ENCODE measurements at places on chromosomes 2 and 18.

- no peak for DNase-seq
Observed at GRCh38 chr2:191824398-191824797, 22.5 kb downstream of the CAVIN2 start.

GRCh38 chr2:4937550-4937949 lies 754.6 kb upstream of the SOX11 start:
- no peak for DNase-seq

DNA sequence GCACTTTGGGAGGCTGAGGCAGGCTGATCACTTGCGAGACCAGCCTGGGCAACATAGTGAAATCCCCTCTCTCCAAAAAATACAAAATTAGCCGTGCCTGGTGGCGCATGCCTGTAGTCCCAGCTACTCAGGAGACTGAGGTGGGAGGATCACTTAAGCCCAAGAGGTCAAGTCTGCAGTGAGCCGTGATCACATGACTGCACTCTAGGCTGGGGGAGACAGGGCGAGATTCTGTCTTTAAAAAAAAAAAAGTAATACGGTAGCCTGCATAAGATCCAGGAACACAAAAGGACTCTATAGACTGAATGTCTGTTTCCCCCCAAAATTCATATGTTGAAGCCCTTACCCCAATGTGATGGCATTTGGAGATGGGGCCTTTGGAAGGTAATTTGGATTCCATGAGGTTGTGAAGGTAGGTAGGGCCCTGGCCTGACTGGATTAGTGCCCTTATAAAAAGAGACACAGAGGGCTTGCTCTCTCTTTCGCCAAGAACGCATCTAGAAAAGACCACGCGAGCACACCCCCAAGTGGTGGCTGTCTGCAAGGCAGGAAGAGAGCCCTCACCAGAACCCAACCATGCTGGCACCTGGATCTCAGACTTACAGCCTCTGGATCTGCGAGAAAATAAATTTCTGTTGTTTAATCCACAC lies 17.0 kb downstream of the MBOAT2 start:
- DNase-seq: no peak

DNA sequence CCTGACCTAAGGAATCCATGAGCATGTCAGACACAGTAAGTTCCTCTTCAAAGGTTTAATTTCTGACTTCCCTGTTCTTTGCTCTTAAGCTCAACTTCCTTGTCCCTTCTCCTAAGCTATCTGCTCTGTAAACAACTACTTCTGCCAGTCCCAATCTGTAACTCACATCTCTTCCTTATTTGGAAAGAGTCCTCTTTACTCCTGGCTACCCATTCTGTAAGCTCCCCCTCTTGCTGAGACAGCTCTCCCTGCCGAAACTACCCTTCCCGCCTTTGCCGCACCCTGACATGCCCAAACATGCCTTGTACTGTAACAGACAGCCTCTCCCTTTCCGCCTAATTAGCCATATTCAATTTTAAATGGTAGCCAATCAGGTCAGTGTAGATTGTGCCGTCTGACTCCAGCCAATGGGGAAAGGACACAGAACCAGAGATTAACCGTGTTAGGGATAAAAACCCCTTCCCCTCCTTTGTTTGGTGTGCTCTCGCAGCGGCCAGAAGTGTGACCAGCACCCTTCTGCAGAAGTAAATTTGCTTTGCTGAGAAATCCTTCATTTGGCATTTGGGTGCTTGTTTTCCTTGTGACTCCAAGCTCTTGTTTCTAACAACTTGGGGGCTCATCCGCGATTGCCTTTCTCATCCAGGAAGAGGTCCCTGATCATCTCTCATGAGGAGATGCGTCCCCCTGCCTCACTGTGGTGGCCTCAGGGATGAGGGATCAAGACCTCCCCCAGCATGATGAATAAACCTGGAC lies 49.0 kb downstream of the PIAS2 start:
- DNase-seq: no peak

DNA sequence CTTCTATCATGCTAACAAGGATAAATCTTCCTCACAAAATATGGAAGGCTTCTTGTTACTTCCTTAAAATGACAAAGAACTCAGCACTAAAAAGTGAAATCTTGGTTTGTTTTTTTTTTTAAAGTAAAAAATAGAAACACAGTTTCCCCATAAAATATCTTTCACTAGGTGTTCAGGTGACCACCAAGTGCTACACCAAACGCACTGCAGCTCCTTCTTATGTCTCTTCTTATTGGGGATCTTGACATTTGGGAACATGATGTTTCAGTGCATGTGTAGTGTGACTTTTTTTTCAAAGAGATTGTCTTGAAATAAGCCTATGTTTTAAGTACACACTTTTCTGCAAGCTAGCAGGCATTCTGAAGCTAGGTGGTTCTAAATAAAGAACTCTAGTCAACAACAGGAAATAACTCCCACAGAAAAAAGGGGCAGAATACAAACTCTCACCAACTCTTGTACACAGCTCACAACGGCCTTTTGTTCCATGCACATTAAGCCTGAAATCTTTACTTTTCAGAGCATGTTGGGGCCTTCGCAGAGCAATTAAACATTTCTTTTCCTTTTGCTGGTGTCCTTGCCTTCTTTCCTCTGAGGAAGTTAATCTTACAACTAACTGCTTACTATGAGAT lies 13.2 kb upstream of the SERTAD2 start:
- DNase-seq: no peak

All from activated CD8-positive, alpha-beta memory T cell treated with anti-CD3 and anti-CD28 coated beads for 24 hours (primary cell).